ENCODE measurements at places on chromosomes 6 and 20. TPM values are rescaled to one million over a fixed set of nuclear protein-coding genes. Genes with fewer than 3 reads are reported as not detected.

TFEB gene
- polyA plus RNA-seq = 10.1 TPM

OGFR gene
- 21.9 TPM for polyA plus RNA-seq

SMLR1 gene
- not detected for polyA plus RNA-seq

DNA sequence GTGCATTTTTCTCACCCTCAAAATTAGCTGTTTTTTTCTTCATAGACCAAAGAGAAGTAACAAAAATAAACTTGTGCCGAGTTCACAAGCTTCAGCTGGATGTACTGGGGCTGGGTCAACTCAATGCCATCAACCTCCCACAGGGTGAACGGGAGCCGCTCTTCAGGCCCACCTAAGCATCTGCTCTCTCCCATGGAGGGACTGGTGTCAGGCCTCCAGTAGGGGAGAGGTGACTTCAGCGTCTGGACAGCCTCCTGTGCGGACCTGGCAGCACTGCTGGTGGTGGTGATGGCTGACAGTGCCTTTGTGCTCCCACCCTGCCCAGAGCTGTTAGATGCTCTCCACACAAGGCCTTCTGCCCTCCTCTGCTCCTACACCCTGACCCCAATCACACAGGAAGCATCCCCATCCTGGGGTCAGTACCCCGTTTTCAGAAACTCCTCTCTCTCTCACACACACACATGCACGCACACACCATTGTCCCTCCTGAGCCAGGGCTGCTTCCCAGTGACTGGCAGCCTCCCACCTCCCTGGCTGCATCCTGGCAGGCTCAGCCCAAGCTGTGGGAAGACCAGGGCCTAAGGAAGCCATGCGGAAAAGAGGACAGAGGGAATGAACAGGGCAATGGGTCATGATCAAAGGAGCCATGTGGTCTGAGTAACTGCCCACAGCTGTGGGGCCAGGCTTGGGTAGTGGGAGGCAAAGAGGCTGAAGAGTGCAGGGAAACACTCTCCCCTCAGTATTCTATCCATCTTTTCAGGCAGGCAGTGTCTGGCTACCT, 17.7 kb downstream of the CST8 start:
- no peak for DNase-seq

- DNase-seq = no peak
Measured at GRCh38 chr6:132843316-132844035, 29.1 kb downstream of the RPS12 start.
